ENCODE measurements at places on chromosomes 1 and 21. TPM values are rescaled to one million over a fixed set of nuclear protein-coding genes. Genes with fewer than 3 reads are reported as not detected.

- no peaks in the 10 kb centered on the region for H3K36me3 ChIP-seq
- no peak overlapping the region for H3K27ac ChIP-seq
- no peak overlapping the region for H3K4me3 ChIP-seq
These were observed 262.4 kb downstream of the ST6GALNAC3 start for GRCh38 chr1:76336931-76337371.

GRCh38 chr21:14591377-14591776, 45.3 kb upstream of the SAMSN1 start:
- no peak overlapping the region for H3K4me3 ChIP-seq
- H3K36me3 ChIP-seq = no peaks in the 10 kb centered on the region
- no peaks in the 10 kb centered on the region for H3K27me3 ChIP-seq

Gene FMO4
- 22.1 TPM for total RNA-seq

- H3K36me3 ChIP-seq = no peaks in the 10 kb centered on the region
- H3K27me3 ChIP-seq = no peaks in the 10 kb centered on the region
- H3K4me1 ChIP-seq = peaks cover 23% of the 10 kb centered on the region
- H3K27ac ChIP-seq = no peak overlapping the region
- no peak for DNase-seq
These were observed 24.8 kb downstream of the NOS1AP start for GRCh38 chr1:162094271-162094670.

Gene YRDC
- 18.3 TPM for total RNA-seq

DNA sequence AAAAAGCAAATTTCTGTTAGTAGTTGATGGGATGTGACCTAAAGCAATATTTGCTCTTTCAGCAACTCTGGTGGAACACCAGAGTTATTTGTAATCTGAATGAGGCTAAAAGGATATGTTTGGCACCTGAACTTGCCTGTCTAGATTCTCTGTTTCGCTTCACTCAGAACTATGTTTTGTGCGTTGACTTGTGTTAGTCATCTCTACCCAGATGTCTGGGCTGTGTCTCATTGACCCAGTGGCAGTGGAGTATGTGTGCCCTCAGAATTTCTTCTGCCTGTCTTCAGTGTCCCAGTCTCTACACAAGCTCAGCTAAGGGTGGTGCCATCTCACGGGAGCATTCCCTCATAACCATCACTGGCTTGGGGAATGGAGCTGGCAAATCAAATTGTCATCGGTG, 13.9 kb downstream of the KCNK1 start:
- H3K4me3 ChIP-seq = no peak overlapping the region
- H3K36me3 ChIP-seq = no peaks in the 10 kb centered on the region
- H3K27me3 ChIP-seq = no peaks in the 10 kb centered on the region
- no peaks in the 10 kb centered on the region for H3K4me1 ChIP-seq
- DNase-seq = no peak

Gene ELAVL4
- total RNA-seq = 0.19 TPM

Gene RUNX1
- total RNA-seq = 18.3 TPM

DNA sequence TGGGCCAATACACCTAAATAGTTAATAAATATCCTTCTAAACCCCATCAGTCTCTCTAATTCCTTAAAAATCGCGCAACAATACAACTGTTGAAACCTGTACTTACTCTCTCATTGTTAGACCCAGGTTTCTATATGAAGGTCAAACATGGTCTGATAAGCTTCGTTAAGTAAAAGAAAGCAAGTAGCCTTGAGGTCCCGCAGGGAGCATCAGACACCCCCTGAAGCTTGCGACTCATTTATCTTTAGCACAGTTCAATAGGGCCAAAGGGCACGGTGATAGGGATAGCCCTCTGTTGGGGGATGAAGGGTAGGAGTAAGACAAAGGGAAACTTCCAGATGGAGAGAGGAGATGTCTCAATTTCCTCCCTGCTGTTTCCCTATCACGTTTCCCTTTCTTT, 27.3 kb upstream of the THEM4 start:
- no peak for DNase-seq
- H3K27me3 ChIP-seq = no peaks in the 10 kb centered on the region
- no peaks in the 10 kb centered on the region for H3K36me3 ChIP-seq
- no peak overlapping the region for H3K27ac ChIP-seq
- H3K4me1 ChIP-seq = no peaks in the 10 kb centered on the region

DNA sequence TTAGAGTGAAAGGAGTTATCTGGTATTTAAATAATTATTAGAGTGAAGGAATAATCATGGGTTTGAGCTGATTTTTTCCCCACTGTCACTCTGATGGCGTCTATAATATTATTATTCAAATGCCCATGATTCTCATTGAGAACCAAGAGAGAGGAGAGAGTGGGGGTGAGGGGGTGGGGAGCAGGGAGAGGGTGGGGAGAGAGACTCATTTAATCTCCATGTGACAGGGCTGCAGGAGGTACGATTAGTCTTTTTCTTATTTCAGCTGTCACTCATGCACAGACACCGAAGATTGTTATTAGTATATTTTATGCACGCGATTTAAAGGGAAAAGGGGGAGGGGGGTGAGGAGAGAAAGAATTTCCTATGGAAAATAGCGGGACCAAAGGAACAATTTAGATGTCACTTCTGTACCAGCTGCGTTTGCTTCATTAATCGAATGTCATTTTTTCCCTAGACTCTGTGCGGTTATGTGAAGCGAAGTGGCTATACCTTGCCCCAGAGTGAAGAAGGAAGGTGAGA, 19.9 kb downstream of the PLXNA2 start:
- H3K27ac ChIP-seq = no peak overlapping the region
- H3K4me1 ChIP-seq = no peaks in the 10 kb centered on the region
- no peaks in the 10 kb centered on the region for H3K27me3 ChIP-seq
- no peak for DNase-seq
- no peak overlapping the region for H3K4me3 ChIP-seq

DNA sequence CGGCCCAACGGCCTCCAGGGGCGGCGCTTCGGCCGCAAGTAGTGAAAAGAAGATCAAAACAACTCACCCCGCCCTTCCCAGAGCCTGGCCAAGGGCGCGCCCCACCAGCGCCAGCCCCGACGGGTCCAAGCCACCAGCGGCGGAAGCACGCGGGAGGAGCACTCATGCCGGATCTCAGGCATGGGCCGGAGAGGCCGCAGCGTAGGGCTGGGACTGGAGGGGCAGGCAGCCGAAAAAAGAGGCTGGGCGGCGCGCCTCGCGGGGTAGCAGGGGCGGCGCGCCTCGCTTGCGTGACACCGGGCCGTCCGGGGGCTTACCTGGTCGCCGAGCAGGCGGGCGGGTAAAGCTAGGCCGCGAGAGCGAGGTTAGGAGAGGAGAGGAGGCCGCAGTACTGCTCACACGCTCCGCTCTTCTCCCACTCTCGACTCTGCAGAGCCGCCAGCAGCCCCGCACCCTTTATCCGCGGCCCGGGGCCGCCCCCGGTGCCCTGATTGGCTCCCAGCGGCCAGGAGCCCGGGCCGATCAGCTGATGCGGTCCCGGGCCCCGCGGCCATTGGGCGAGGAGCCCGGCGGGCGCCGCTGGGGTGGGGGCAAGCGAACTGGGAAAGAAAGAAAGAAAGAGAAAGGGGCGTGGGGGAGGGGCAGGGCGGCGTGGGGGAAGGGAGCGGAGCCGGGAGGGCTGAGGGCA, at the start of gene GLUL:
Gene GLUL (minus strand): TSS at position 429 of the 688 bp plus-strand sequence. CDS start 3,053 bp downstream, outside the sequence.
- H3K4me3 ChIP-seq = peak within 1 kb of the TSS; percentile 88
- peaks cover 15% of the 10 kb centered on the region for H3K36me3 ChIP-seq
- H3K27me3 ChIP-seq = no peaks in the 10 kb centered on the region
- peak within 1 kb of the TSS; percentile 98 for H3K27ac ChIP-seq
- DNase-seq = peak; percentile 97

Gene SPRR2E
- total RNA-seq = not detected

Gene SUSD4
- 1.3 TPM for total RNA-seq

- peak; percentile 49 for DNase-seq
- H3K4me3 ChIP-seq = no peak overlapping the region
- no peaks in the 10 kb centered on the region for H3K36me3 ChIP-seq
- no peak overlapping the region for H3K27ac ChIP-seq
These were observed 33.6 kb downstream of the SPAG17 start for GRCh38 chr1:118151312-118151937.

Gene CYB561D1
- total RNA-seq = 3.1 TPM

DNA sequence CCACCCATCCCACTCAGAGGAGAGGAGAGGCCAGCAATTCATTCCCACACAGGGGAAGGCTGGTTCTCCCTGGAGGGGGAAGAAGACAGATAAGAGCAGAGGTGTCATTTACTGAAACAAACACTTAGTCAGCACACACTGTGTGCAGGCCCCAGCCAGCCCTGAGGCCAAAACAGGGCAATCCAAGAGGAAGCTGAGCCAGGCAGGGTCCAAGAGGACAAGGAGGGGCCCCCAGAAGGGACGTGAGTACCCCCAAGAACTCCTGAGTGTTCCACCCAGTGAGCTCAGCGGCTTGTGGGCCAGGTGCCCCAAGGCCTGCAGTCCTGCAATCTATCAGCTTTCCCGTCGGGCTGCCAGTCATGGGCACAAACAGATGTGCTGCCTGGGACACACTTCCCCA, 15.8 kb downstream of the ADGRB2 start:
- DNase-seq = no peak
- H3K4me1 ChIP-seq = no peaks in the 10 kb centered on the region
- H3K27ac ChIP-seq = no peak overlapping the region
- no peak overlapping the region for H3K4me3 ChIP-seq
- H3K27me3 ChIP-seq = no peaks in the 10 kb centered on the region

Gene FNDC10
- total RNA-seq = 0.09 TPM

All from right lobe of liver (tissue), 6 donors.